Esophagus mucosa (tissue), 1 donor: ENCODE measurements at places on chromosomes 3 and 15. TPM values are rescaled to one million over a fixed set of nuclear protein-coding genes. Genes with fewer than 3 reads are reported as not detected.

DNA sequence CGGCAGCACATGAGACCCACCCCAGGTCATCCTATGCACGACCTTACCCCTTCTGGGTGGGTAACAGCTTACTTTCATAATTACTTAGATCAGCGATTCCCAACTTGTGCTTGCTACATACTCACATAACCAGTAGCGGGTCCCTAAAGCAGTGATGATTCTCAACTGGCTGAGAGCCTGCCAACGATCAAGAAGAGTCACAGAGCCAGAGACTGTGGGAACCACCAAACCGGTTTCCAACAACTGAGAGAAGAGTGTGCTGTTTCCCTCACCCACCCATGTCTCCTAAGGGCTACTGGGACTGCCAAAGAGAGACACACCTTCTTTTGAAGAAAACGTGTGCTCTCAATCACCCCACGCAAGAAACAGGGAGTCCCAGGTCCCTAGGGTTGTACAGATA lies 12.0 kb upstream of the XXYLT1 start:
- peak; percentile 99 for ATAC-seq

The TUBGCP5 gene
- total RNA-seq: 13.9 TPM

The CD86 gene
- total RNA-seq: 1.2 TPM

- no peak for ATAC-seq
Measured at GRCh38 chr3:102034639-102035451, 185.5 kb downstream of the NFKBIZ start.

DNA sequence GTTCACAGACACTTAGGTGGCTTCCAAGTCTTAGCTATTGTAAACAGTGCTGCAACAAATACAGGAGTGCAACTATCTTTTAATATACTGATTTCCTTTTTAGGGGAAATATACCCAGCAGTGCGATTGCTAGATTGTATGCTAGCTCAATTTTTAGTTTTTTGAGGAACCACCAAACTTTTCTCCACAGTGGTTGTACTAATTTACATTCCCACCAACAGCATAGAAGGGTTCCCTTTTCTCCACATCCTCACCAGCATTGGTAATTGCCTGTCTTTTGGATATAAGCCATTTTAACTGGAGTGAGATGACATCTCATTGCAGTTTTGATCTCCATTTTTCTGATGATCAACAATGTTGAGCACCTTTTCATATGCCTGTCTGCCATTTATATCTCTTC lies 58.9 kb downstream of the ZNF148 start:
- no peak for ATAC-seq

DNA sequence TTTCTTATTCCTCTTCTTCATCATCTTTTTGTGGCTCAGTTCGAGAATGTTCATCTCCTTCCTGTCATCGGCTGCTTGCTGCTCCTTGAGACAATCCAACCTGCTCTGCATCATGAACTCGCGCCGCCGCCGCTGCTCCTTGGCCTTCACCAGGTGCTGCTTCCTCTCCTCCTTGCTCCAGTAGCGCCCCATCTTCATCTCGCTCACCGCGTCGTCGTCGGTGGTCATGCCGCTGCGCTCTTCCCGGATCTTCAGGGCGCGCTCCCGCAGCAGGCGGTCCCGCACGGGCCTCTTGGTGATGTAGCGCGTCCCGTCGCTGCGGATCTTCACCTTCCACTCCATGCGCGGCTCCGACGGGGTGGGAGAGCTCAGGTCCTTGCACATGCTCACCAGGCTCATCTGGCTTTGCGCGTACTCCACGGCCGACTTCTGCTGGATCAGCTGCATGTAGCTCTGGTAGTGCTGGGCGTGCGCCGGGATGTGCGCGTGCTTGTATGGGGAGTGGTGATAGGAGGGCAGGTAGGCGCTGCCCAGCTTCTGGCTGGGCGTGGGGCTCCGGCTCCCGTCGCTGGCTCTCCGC lies 241.2 kb downstream of the PDZRN3 start:
- no peak for ATAC-seq

DNA sequence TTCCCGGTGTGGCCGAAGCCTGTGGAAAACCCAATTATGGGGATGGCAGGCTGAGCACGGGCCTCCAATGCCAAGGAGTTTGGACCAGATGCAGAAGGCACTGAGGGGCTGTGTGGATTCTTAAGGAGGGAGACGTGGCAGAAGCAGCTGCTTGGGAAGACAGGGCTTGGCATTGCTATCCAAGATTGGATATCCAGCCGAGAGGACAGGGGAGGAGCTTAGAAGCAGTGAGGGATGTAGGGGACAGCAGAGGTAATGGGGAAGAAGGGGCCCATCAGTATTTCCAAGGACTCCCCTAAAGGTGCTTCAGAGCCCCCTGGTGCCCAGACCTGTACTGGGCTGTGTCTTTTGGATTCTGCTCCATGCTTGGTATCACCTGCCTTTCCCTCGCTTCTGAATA lies 112.8 kb upstream of the TLE3 start:
- no peak for ATAC-seq

The HRG gene
- 0.12 TPM for total RNA-seq

- no peak for ATAC-seq
Measured at GRCh38 chr3:101633186-101633585, 43.7 kb downstream of the ZBTB11 start.

GRCh38 chr3:61664105-61664482 lies 102.7 kb downstream of the PTPRG start:
- ATAC-seq: peak; percentile 65

DNA sequence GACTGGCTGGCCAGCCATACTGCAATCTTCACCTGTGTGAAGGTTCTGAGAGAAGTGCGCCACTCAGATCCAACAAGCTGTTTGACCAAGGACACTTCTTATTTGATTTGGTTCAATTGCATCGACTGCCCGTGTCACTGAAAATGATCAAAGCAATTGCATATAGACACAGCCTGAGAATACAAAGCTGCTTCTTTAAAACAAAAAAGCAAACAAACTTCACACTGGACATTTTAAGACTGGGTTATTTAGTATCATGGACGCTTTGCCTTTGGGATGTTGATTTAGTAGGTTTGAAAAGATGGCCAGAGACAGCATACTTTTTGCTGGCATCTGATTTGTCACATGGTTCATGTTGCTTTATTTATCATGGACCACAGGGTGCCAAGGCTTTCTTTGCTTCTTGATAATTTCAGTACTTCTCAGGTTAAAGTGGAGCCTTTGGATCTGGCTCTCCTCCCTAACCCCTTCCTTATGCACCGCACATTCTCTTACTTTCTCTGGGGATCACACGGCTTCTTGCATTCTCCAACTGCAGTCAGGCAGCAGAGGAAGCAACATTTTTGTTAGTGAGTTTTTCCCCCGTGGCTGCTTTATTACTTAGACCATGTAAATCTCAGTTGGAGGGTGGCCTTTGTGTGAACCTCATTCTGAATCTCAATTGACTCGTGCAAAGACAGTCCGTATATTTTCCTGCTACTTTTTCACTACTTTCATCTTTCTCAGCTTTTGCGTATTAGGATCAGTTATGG lies 151.0 kb downstream of the CD47 start:
- ATAC-seq: no peak

- ATAC-seq: no peak
Measured at GRCh38 chr3:84683493-84683892, 275.3 kb upstream of the CADM2 start.

DNA sequence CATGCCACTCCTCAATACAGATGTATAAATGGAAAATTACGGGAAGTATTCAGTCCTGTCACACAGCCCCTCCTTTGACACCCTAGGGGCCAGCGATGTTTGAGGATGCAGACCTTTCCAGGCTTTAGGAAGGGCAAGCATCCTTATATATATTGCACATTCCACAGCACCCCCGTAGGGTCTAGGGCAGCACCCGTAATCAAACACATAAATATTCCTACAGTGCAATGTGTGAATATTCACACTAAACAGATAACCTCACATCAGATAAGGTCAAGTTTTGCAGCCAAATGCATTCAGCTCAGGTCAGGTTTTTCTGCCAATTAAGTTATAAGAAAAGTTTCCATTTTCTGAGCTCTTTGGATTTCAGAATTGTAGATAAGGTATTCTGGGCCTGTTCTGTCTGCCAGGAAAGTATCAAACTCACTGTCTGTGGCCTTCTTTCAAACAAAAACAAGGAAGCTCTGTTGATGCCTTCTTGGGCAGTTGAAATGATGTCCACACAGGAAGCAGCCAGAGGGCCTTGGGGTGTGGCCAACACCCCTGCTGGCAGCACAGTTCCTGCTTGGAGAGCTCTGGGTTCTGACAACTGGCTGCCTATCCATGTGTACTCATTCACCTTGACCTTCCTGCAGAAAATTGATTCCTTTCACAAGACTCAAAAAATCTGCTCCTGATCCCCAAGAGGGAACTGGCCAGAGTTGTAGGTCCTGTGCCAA lies 427.0 kb downstream of the NTRK3 start:
- ATAC-seq: no peak

The EIF1B gene
- total RNA-seq: 19.5 TPM

- ATAC-seq: no peak
Measured at GRCh38 chr15:53758412-53758811, 1.1 kb downstream of the WDR72 start.

The ZNF35 gene
- 6.5 TPM for total RNA-seq

DNA sequence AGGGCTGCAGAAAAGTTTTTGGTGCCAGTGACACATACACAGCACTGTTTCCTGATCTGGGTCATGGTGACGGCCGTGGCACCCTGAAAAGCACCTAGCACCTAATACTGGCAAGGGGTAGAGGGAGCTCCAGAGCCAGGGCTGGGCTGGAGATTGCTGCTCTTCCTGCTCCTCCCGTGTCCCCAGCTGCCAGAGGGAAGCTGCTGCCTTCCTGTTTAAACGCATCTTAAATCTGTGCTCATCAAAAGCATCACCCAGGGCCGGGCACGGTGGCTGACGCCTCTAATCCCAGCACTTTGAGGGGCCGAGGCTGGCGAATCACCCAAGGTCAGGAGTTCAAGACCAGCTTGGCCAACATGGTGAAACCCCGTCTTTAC lies 156.7 kb upstream of the MEF2A start:
- peak; percentile 98 for ATAC-seq

The CDC25A gene
- 3.8 TPM for total RNA-seq

DNA sequence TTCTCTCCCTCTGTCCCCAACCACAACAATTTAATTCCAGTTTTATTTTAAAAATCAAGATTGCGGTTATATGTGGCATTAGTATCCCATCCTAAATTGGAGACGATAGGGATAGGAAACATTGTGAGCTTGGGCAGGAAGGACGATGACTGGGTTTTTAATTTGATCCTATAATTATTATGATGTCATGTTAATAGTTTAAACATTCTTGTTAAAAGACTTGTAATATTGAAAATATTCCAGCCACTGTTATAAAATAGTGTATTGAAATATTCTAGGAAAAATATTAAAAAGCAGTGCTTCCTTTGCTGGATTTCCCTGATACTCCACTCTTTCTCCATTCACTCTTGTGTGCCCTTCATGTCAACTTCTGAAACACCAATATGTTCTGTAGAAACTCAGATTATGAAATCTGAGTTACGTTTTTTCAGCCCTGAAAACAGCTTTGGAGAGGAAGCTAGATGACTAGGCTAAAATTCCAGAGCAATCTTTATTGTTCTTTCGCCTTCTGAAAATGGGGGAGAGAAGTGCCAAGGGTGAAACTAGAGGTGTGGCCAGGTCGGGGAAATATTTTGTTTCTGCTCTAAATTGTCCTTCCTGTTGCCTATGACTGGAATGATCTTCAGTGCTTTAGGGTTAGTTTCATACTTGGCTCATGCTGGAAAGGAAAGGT lies 46.1 kb upstream of the MAP3K13 start:
- peak; percentile 75 for ATAC-seq

DNA sequence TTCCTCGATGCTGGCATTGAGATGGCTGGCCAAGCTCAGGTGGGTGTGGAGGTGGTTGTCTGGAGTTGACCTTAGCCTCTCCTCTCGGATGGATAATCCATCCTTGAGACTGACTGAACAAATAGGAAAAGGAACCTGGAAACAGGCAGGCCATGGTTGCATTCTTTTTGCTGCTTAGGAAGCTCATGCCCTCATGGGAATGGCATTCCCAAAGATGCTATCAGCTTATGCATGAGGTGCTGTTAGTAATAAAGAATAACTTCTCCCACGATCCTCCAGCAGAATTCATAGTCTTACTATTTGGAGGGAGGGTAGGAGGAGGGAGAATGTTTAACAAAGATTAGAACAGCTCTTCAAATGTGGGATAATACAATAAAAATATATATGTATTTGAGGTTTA lies 303.0 kb upstream of the TPM1 start:
- no peak for ATAC-seq

DNA sequence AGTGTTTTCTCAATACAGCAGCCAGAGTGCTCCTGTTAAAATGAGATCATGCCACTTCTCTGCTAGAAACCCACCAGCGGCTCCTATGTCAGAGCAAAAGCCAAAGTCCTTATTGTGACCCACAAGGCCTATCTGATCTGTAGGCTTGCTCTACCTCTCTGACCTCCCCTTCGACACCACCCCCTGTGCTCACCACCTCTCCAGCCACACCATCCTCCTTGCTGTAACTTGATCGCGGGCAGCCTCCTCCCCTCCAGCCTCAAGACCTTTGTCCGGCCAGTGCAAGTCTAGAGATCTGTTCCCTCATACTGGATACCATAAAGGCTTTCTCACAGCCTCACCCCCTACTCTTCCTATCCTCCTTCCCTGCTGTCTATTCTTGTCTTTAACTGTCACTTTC lies 1.9 kb upstream of the IGDCC4 start:
- no peak for ATAC-seq

- ATAC-seq: no peak
Measured at GRCh38 chr3:156477323-156477722, 77.6 kb downstream of the SSR3 start.

GRCh38 chr15:71628988-71629770 lies 181.2 kb upstream of the NR2E3 start:
- no peak for ATAC-seq

DNA sequence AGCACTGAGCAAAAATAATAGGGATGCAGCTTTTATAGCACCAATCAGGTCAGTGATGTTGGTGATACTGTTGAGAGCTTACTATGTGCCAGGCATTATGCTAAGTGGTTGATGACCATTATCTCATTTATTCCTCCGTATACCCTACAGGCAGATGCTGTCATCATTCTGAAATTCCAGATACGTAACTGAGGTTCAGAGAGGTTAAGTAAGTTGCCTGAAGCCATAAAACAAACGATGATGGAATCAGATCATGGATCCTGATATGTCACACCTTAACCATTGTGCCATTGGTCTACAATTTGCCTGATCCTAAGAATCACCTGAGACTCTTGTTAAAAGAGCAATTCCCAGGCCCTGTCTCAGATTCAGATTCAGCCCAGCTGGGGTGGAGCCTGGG lies 49.5 kb downstream of the ST6GAL1 start:
- ATAC-seq: no peak
